Activated CD4-positive, alpha-beta T cell treated with anti-CD3 and anti-CD28 coated beads for 4 hours (primary cell): ENCODE measurements at places on chromosomes 6 and 20.

GRCh38 chr6:170383466-170384035, 77.0 kb downstream of the FAM120B start:
- no peak for DNase-seq

DNA sequence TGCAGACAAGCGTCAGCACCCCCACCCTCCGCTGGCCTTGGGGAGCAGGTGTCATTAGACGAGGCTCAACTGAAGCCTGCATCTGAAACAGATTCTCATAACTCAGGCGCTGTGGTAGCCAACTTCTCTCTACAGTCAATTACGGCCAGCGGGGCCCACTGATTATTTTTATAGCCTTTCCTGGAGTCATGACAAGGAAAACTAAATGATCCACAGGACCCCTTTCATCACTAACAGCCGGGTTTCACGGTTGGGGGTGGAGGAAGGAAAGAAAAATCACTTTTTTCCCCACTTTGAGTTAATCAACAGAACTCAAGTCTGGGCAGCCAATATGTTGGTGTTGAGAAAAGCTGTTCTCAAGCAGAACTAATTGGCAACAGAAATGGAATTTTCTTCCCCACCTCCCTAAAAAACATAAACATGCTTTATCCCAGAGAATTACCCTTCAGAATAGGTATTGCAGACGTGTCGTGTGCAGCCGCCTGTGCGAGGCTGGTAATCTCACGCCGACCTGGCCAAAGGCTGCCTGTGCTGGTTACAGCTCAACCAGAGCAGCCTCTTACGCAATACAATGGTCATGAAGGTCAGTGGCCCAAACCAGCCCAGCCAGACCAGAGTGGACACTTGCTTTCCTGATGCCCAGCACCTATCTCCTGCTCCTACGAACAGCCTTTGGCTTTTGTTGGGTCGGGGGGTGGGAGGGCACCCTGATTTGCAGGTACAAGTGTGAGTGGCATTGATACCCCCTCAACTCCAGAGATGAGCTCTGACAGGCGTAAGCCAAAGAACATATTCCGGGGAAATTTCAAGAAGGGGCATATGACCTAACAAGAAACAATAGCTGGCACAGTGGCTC, 11.0 kb downstream of the RIPOR3 start:
- DNase-seq = no peak

DNA sequence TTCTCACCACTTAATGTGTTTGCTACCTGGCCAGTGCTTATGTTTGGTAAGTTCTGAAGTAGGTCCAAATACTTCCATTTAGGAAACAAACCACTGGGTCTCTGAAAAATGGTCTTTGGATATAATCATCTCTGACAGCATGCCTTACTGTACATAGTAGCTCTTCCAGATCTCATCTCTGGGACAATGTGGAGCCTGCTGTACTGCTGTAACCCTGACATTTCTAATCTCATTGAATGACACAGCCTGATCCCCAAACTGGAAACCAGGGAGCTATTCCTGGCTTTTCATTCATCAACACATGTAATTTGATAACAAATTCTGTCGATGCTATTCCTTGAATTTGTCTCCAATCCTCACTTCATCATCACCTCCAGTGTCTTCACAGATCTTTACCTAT, 23.5 kb downstream of the OGFRL1 start:
- no peak for DNase-seq

GRCh38 chr6:125066140-125066539, 87.4 kb upstream of the TPD52L1 start:
- no peak for DNase-seq

GRCh38 chr6:149487316-149487715, 2.5 kb upstream of the ZC3H12D start:
- DNase-seq = no peak

DNA sequence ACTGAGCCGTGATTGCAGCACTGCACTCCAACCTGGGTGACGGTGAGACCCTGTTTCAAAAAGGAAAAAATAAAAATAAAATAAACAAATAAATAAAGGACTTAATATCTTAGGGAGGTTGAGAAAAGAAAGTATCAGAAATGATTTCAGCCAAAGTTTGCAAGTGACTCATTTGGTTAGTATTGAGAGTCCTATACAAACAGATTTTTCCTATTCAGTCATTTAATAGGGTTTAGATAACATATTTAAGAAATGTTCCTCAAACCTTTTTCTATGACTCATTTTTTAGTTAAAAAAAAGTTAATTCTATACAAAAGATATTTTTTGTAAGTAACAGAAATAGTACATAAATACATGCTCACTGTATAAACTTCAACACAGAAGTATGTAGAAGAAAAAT, 235.1 kb downstream of the GJA1 start:
- no peak for DNase-seq

DNA sequence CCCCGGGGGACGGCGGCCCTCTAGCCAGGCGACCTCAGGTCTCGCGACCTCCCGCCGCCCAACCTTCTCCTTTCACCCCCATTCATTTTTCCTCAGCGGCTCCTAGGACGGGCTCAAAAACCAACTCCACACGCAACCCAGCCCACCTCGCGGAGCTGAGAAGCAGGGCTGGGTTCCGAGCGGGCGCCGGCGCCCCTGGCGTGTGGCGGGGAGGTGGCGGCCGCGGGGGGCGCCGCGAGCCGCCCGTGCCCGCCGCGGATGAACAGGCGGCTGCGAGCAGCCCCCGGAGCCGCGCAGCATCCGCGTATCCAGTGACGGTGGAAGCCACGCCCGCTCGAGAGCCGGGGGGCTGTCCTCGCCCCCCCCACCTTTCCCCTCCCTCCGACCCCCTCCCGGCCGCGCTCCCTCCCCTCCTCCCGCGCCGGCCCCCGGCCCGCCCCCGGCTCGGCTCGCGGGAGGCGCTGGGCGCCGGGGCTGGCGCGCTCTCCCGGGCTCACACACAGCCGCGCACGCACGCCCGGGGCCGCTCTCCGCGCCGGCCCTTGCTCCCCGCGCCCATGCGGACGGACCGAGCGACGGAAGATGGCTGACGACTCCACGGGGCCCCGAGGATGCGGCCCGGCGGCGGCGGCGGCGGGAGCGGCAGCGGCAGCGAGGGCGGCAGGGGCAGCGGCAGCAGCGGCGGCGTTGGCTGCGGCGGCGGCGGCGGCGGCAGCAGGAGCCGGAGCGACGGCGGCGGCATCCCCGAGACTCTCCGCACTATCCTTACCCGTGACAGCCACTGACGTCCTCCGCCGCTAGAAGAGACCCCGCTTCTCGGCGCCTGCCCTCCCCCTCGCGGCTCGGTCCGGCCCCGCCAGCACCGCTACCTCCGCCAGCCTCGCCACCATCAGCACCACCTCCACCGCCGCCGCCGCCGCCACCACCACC, at the start of gene SOBP:
Gene SOBP, plus strand, starts transcription at position 482 of the 930 bp plus-strand sequence. CDS start 500 bp downstream, outside the sequence.
- peak; percentile 33 for DNase-seq

DNA sequence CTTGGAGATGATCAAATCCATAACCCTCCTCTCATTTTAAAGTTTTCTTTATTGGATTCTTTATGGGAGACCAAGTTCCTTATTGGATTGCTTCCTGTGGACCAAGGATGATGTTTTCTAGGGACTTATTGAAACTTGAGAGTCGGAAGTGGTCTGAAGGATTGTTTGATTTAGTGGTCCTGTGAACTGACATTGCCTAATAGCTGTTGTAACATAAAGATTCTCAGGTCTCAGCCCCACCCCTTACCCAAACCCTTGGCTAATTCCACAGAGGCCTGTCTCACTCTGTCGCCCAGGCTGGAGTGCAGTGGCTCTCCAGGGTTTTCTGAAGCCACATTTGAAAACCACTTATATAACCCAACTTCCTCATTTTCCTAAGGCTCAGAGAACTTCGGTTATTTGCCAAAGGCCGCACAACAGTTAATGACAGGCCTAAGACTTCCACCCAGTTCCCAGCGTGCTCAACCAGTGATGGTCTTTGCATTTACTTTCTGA, 77.0 kb downstream of the ATXN1 start:
- no peak for DNase-seq

DNA sequence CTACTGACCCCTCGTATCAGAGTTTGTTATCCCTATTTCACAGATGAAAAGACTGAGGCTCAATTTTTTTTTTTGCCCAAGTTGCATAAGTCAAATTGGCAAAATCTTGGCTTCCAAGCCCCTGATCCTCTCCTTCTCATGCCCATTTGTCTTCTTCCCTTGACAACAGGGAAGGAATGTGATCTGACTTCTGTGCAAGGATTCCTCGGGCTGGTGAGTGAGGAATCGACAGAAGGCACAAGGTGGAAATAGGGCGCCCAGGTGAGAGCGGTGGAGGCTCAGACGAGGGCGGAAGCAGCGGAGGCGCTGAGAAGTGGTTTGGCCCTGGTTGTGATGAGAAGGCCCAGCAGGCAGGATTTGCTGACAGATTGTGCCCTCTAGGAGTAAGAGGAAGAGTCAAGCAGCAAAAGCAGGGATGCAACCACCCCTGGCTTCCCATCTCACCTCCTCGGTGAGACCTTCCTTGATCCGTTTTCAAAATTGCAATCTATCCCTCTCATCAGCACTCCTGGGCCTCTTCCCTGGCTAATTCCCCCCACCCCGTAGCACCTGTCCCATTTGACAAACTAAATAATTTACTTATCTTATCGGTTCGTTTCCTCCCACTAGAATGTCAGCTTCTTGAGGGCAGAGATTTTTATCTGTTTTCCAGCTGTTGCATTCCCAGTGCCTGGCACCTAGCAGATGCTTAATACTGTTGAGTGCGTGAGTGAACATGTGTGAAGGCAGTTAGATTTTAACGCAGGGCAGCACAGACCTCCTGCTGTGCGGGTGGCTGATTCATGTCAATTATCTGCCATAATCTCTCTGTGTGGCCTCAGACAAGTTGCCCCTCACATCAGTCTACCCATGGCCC, 3.7 kb upstream of the SIRPA start:
- DNase-seq = no peak

DNA sequence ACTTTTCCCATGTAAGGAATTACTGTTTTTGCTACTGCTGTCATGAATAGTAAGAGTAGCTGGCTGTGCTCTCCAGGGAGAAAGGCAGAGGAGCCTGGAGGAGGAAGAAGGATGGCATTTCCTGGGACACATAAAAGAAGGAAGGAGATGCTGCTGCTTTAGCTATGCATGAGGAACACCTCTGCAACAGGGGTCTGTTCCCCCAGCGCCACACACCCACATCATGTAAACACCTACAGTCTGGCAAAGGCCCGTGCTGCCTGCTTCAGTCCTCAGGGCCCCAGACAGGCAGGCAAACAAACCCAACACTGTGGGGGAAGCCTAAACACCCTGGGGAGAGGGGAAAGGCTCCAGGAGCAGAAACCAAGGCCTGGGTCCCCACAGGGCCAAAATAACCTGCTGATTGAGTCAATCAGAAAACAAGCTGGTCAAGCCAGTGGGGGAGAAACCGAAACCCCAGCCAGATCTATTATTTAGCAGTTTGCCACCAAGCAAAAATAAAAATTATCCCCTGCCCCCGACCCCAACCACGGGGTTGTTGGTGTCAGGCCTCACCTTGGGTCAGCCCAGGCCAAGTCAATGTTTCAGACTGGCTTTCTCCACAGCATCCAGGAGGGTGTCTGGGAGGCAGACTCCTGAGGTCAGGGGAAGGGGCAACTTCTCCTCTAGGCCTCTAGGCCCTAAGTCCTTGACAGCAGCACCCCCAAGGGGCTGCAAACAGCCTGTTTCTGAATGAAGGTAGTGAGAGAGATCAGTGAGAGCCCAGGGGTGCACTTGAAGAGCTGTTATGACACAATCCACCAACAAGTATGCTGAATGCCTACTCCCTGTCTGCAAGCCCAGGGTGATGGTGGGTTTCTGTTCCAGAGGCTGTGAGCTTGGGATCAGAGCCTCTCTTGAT, 34.6 kb upstream of the SCUBE3 start:
- DNase-seq = no peak

- DNase-seq = no peak
Measured at GRCh38 chr6:64123761-64124633, 488.4 kb downstream of the PHF3 start.

DNA sequence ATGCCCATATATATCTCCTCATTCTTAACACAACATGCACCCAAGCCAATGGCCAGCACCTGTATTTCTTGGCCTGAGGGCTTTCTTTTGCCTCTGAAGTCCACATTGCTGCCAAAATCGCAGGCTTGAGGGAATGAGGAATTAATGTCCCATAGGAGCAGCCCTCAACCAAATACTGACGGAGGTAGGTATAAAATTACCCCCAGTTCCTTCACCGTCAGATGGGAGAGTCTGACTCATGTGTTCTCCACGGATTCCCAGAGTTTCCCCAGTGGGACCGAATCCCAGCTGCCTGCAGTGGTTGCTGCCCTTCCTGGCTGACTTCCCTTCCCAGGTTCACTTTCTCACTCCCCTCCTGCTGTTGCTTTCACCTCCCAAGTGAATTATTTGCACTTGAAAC, 602.2 kb upstream of the NOX3 start:
- no peak for DNase-seq

DNA sequence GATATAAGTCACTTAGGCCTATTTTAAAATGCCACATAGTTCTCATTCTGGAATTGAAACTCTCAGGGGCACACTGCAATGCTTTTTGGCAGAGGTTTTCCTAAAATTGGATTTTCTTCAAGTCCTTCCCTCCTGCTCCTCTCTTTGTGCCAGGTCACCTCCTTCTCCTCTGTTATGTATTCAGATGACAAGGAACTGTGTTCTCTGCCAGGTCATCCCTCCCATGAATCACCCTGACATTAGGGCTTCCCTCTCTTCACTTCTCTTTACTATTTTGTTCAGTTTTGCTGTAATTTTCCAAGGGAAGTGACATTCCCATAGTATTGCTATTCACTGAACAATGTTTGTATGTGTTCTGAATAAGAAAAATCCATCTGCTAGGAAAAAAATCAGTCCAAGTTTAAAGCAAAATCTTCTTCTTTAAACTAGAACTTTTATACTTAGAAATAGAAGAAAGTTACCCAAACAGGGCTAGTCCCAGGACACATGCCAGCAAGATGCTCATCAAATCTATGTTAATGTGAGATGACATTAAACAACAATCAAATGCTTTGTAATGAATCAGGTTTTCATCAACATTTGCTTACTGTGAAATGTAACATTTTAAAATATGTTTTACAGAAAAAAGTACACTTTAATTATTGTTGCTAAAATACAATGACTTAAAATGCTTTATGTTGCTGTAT, 461.1 kb downstream of the MMUT start:
- no peak for DNase-seq

- DNase-seq = no peak
Measured at GRCh38 chr6:124490122-124490521, 472.1 kb upstream of the RNF217 start.

DNA sequence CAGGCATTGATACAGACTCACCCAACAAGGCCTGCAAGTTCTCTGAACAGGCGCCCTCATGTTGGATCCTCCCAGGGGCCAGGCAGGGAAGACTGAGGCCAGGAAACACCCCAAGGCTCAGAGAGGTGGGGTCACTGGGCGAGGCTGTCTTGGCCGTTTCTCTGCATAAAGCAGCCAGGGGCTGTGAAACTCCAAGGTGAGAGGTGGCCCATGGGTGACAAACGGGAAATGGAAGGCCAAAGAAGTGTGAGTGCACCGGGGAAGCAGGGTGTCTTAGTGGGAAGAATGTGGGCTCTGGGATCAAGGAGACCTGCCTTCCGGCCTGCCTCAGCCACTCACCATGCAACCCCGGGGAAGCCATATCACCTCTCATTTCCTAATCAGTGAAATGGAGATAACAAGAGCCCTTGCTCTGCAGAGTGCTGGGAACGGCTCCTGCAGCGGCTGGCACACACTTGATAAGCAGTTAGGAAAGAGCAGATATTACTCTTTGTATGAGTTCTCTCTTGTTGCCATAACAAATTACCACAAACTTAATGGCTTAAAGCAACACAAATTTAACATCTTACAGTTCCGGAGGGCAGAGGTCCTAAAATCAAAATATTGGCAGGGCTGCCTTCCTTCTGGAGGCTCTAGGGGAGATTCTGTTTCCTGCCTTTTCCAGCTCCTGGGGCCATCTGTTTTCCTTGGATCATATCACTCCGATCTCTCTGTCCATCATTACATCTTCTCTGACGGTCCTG, 168.6 kb downstream of the NFATC2 start:
- no peak for DNase-seq
